ENCODE measurements at places on chromosomes 3 and 15. TPM values are rescaled to one million over a fixed set of nuclear protein-coding genes. Genes with fewer than 3 reads are reported as not detected.

The SH2D7 gene
- not detected for total RNA-seq

DNA sequence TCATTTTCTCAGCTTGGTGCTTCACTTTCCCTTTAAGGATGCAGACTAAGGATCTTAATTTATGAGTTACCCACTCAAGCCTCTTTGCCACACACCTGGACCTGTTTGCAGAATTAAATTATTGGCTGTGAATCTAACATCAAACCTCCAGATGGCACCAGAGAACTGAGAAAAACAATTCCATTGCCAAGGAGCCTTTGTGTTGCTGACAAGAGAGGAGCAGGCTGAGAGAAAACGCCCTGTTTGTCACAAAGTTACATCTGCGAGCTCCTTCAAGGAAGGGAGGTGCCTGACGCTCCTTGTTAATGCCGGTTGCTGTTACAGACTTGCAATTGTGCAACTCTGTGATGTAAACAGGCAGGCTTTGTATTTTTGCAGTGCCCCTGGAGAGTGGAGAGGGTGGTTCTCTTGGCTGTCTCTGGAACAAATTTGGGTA, 36.3 kb upstream of the TMC3 start:
- no peak for DNase-seq

DNA sequence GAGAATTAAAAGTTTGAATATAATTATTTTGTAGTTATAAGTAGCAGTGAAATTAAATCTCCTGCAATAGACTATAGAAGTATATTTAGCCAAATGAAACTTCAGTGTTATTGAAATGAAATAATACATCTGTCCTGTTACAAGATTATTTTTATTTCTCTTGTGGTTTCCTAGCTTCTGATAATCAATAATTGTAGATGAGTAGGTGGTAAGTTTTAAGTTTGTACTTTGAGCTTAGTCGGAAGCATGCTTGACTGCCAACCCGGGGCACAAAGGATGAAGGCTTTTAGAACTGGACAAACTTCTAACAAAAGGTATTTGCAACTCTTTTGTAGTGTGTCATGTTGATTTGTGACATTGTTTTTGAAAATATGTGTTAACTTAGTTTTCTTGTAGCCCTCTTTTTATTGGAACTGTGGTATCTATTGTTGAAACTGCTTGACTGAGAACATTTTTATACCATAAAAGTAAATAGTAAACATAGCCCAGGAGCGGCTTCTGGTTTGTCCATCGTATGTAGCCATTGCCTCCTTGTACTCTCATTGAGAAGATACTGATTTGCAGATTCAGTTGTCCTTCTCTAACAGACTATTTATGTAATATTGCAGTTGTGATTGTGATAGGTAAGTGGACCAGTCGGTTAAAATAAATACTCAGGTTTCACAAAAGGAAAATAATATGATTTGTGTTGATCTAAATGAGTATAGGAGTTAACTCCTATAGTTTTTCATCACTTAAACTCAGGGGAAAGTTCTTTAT, 2.9 kb downstream of the CTNNB1 start:
- no peak for DNase-seq

The AP3B2 gene
- total RNA-seq = 0.86 TPM

- no peak for DNase-seq
Measured at GRCh38 chr3:66473181-66473580, 27.6 kb downstream of the LRIG1 start.

- no peak for DNase-seq
Measured at GRCh38 chr3:9653565-9654248, 4.4 kb downstream of the MTMR14 start.

The EXD1 gene
- not detected for total RNA-seq

DNA sequence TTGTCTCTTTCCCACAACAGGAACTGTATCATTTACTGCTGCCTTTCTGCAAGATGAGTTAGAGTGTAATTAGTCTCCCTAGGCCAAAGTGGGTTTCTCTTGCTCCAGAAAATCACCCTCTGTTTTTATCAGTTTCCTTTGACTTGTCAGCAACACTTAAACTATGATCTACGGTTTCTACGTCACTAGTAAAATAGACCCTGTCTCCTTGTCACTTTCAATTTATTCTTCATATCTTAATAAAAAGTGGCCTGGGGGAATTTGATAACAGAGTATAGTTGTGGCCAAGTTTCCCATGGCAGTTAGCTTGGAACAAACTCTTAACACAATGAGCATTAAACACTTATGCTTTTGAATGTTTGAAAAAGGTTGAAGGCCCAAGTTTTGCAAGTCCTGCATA, 79.6 kb downstream of the CGNL1 start:
- no peak for DNase-seq

The SAMD7 gene
- not detected for total RNA-seq

- no peak for DNase-seq
Measured at GRCh38 chr15:86040356-86041033, 39.2 kb upstream of the AGBL1 start.

The ACOX2 gene
- total RNA-seq = 20.6 TPM

DNA sequence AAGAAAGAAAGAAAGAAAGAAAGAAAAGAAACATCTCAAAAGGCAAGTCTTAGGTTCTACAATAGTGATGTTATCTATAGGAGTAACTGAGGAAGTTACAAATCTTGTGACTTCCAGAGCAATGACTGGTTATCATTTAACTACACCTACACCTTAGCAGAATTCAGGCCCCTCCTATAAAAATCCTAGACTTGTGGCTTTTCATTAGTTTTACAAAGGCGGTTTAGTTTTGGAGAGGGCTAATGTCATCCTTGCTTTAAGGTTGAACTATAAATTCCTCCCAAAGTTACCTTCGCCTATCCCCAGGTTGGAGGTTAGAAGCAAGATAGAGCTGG, 4.1 kb upstream of the SCAP start:
- DNase-seq = no peak

- DNase-seq = no peak
Measured at GRCh38 chr3:69890691-69891090, 108.8 kb upstream of the SAMMSON start.
